Right ventricle myocardium superior (tissue), 1 donor: ENCODE measurements at places on chromosomes 6 and 20. TPM values are rescaled to one million over a fixed set of nuclear protein-coding genes. Genes with fewer than 3 reads are reported as not detected.
A peak's percentile ranks its signal among the peaks of the same experiment; 100 is the strongest.

DNA sequence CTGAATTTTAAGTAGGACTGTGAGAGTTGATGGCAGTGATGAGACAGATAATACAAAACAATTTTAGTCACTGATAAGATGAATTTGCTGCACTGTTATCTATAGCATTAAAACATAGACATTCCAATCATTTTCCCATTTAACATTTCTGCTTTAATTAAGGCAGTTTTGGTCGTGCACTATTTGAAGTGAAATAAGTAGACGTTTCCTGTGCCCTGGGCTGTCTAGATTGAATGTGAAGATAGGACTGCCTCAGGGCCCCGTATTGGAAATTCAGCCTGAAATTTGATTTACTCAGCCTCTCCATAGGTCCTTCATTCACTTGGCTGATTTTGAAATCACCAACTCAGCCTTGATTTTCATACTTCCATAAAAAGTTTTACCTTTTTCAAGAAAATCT is 48.3 kb downstream of the ARID1B start:
- no peak for DNase-seq

GRCh38 chr6:56992703-56993102 is 37.8 kb downstream of the BEND6 start:
- DNase-seq: no peak

DNA sequence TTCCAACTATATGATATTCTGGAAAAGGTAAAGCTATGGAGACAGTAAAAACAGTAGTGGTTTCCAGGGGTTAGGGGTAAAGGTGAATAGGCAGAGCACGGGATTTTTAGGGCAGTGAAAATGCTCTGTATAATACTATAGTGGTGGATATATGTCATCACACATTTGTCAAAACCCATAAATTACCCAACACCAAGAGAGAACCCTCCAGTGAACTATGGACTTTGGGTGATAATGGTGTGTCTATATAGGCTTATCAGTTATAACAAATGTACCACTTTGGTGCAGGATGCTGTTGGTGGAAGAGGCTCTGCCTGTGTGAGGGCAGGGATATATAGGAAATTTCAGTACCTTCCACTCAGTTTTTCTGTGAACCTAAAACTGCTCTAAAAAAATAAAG is 149.9 kb downstream of the GPX5 start:
- DNase-seq: no peak

DNA sequence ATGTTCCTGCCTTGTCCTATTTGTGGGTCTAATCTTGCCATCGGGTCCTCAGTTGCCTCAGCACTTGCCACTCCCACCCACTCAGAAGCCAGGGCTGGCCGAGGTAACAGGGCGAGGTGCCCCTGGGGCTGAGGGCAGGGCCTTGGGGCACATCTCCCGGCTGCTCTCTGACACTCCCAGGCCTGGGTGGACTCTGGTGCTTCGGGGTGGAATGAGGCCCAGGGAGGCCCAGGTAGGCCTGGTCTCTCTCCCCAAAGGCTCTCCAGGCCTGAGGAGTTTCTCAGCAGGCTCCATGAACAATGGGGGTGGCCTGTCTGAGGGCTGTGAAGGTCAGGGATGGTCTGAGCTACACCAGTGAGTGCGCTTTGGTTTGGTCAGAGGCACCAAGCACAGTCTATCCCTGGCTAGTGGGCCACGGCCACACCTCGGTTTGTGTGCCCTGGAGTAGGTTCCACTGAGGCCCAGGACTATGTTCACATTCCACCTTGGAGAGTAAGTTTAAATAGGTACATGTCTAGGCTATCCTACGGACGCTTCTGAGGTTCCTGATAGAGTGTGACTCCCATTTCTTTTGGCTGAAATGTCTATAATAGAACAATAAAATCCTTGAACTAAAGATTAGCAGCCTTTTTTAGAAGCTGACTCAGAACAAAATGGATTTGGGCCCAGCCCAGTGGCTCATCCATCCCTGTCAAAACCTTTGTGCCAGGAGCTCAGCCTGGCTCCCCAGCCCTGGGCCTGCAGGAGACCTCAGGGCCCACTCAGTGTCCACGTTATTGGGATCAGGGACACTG is 78.8 kb downstream of the SLC24A3 start:
- no peak for DNase-seq

GRCh38 chr6:37876843-37877242 is 57.3 kb downstream of the ZFAND3 start:
- DNase-seq: no peak

GRCh38 chr6:29496961-29497360 is 9.2 kb upstream of the MAS1L start:
- no peak for DNase-seq

DNA sequence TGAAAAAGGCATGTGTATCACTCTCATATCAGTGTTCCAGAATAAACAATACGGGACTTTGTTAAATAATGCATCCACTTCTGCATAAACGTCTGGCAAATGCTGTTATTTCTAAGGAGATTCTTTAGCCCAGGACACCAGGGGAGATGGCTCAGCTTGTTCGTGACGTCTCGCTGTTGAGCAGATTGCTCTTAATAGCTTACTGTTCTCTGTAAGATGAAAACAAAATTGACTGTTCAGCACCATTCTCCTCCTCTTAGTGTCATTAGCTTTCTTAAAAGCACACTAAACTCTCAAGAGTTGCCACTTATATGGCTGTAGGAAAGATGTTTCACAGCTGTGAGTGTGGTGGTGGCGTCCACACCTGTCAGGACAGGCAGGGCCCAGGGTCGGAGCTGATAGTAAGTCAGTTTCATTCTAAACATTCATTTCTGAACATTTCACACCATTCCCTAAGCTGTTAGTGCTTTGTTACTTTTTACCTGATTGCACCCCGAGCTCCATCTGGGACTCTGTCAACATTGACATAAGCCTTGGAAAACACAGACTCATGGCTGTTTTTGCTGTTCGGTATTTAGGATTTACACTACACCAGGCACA is 132.1 kb downstream of the ZDHHC14 start:
- DNase-seq: no peak

DNA sequence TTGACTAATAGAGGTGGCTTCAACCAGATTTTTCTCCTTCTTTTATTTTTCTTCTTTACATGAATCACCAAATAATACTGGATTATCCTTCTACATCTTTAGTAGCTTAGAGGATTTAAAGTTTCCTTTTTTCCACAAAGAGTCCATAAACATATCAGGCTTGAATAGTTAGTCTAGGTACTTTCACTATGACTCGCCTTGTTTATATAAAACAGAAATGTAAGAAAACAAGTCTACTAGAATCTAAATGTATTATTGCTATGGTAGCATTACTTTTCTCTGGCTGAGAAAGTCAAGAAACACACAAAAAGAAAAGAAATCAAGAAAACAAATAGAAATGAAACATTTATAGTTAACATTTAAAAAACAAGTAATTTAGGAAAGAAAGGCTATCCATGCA is 215.2 kb downstream of the PTPRK start:
- DNase-seq: no peak

- DNase-seq: no peak
These were observed 23.0 kb upstream of the MYLIP start for GRCh38 chr6:16105854-16106253.

- DNase-seq: no peak
These were observed 78.0 kb upstream of the SMIM8 start for GRCh38 chr6:87244380-87244779.

- DNase-seq: no peak
These were observed 123.4 kb downstream of the MAP7 start for GRCh38 chr6:136426627-136427377.

GRCh38 chr6:106802139-106802538 is 172.4 kb downstream of the CD24 start:
- no peak for DNase-seq

GRCh38 chr6:89582669-89583325 is 55.8 kb downstream of the LYRM2 start:
- no peak for DNase-seq

- no peak for DNase-seq
These were observed 2.0 kb downstream of the PI3 start for GRCh38 chr20:45176526-45177267.

DNA sequence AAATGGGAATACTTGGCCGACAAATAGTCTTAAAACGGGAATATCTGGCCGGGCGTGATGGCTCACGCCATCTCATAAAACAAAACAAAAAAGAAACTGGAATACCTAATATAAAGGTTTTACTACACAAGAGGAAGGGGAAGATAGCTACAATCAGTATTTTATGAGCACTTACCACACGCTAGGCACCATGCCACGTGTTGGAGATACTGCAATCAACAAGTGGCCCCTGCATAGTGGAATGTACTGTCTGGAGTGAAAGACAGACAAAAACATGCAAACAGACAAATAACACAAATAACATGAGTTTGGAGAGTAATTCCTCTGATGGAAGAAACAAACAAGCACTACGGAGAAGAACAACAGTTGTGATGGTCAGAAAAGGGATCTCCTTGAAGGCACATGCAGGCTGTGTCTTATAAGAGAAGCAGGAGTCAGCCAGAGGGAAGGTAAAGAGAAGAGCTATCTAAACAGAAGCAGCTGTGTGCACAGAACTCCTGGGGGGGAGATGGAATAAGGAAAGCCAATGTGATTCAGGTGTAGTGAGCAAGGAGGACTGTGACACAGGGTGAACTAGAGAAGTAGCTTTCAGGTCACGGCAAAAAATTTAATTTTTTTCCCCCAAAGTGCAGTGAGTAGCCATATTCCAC is 39.1 kb upstream of the AKIRIN2 start:
- no peak for DNase-seq

- no peak for DNase-seq
These were observed 126.0 kb upstream of the RREB1 start for GRCh38 chr6:6981681-6982322.

DNA sequence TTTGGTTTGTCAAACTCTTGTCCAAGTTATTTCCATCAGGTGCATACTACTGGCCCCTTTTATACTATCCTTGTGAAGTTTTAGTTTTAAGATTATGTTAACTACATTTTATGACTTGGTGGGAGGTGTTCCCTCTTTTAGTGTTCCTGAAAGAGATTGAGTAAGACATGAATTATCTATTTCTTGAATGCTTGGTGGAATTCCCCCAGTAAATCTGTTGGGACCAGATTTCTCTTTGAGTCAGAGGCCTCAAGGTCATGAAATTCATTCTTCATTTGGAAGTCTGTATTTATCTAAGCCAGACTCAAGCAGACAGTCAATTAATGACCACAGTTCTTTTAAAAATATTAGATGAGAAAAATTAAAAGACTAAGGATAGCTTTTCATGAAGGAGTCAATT is 81.3 kb downstream of the MOXD1 start:
- no peak for DNase-seq

DNA sequence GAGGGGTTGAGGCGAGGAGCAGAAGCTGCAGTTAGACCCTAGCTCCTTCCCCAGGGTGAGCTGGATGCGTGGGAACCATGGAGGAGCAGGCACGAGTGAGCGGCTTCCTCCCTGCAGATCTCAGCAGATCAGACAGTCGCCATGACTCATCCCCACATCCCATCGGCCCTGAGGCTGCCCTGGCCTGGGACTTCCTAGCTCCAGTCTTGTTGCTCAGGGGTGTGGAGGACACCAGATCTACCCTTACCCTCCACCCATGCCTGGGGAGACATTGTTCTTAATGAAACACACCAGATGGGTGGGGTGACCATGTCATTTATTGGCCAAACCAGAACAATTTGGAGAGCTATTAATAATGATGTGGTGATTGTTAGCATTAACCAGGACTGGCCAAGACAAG is 36.3 kb upstream of the TGM2 start:
- DNase-seq: no peak

GRCh38 chr6:113551168-113551567 is 306.0 kb upstream of the MARCKS start:
- no peak for DNase-seq

DNA sequence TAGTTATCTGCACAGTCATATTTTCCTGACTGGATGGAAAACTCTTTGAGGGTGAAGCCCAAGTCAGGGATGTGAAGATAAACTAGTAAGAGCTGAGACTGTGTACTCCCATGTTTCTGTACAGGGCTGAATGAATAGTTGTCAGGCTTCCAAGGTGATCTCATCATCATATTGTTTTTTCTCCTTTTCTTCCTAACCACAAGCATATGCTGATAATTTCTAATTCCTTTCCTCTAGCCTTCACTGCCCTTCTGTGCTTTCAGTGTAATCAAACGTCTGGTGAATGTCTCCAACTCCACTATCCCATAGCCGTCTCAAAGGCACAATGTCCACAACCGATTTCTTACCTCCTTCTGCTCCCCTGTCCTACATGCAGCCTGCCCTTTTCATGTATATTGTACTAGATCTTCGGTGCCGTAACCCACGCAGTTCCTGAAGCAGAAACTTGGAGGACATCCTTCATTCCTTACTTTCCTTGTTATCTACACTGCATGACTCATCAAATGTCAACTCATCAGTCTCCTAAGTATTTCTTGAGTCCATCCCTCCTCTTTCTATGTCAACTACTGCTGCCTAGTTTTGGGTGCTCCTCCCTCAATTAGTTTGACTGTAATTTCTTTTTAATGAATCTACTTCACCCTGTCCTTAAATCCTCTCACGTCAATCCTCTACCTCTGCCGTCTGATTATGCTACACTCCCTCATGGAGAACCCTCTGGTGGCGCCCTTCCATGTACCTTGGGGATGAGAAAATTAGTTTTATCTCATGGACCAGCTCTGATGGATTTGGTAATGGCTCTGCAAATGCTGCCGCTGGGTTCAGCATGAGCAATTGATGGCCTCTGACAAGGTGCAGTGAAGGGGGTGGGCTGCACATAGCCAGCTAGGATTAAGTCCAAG is 21.9 kb downstream of the NCOA7 start:
- no peak for DNase-seq

GRCh38 chr20:48809673-48810072 is 18.1 kb downstream of the PREX1 start:
- no peak for DNase-seq

DNA sequence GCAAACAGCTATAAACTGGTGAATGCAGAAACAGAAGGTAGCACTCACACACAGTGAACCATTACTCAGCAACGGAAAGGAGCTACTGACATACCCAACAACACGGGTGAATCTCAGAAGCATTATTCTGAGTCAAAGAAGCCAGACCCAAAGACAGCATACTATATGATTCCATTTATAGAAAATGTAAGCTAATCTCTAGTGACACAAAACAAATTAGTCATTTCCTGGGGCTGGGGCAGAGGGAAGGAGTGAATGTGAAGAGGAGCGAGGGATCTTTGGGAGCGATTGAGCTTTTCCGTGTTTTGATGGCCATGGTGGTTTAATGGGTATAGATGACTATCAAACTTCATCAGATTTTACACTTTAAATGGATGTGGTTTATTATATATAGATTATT is 614.6 kb downstream of the DHX35 start:
- no peak for DNase-seq

- peak; percentile 75 for DNase-seq
These were observed 107.7 kb downstream of the FOXF2 start for GRCh38 chr6:1496836-1497760.

The ADGRB3 gene
- 2.0 TPM for total RNA-seq

The EBF4 gene
- 2.9 TPM for total RNA-seq

The BPIFA1 gene
- total RNA-seq: not detected

The TFAP2A gene
- 0.51 TPM for total RNA-seq

The ADA gene
- total RNA-seq: 8.9 TPM

The SAMD3 gene
- 0.19 TPM for total RNA-seq

The THEMIS gene
- 0.13 TPM for total RNA-seq

The OXT gene
- total RNA-seq: not detected

The AKAP12 gene
- 13.9 TPM for total RNA-seq

The CLPSL1 gene
- not detected for total RNA-seq

The PRL gene
- total RNA-seq: not detected

The MDFI gene
- 1.1 TPM for total RNA-seq

The ZFP57 gene
- not detected for total RNA-seq

The RAET1E gene
- 0.48 TPM for total RNA-seq

The SAMD5 gene
- total RNA-seq: 1.00 TPM

The KCNQ5 gene
- total RNA-seq: not detected

The IL17A gene
- not detected for total RNA-seq

The PRDM13 gene
- not detected for total RNA-seq

The DBNDD2 gene
- 350 TPM for total RNA-seq

The AIF1 gene
- total RNA-seq: 17.7 TPM

The DLK2 gene
- 1.0 TPM for total RNA-seq

The SLC22A16 gene
- total RNA-seq: not detected
